ENCODE measurements at places on chromosomes 13 and 19.

DNA sequence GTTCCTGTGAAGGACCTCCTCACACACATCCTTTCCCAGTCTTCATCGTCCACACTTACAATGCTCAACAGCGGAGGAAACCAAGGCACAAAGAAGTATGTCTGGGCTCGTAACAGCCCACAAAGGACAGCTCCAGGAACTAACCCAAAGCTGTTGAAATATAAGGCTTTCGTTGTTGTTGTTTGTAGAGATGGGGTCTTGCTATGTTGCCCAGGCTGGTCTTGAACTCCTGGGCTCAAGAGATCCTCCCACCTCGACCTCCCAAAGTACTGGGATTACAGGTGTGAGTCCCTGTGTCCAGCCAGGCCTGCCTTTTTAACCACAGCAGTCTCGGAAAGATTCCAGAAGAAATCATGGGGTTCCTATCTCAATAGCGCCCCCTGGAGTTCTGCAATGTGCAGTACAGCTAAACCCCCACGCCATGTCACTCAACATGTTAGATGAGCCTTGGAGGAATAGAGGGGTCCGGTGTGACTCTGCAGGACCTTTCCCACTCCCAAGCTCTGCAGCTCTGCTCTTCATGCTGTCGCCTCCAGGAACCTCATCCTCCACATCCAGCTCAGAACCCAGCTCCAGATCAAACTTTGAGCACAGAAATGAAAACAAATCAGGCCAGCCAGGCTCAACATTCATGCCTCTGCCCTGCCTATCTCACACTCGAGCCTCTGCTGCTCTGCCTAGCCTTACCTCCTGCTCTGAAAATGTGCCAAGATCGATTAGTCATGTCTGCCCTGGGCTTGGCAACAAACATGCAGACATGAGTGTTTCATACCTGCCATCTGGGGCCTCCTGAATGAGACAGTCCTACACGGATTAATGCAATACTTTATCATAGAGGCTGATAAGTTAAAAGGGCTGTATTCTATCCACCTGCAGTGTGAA, 7.5 kb downstream of the PLA2G4C start:
- peaks cover 3% of the 10 kb centered on the region for H3K4me1 ChIP-seq
- H3K27me3 ChIP-seq, result no peaks in the 10 kb centered on the region
- no peaks in the 10 kb centered on the region for H3K36me3 ChIP-seq
- DNase-seq, result no peak
- no peak overlapping the region for H3K4me3 ChIP-seq
- no peak overlapping the region for H3K27ac ChIP-seq

GRCh38 chr13:105907319-105908019, 628.0 kb downstream of the EFNB2 start:
- peaks cover 2% of the 10 kb centered on the region for H3K4me1 ChIP-seq
- DNase-seq, result no peak
- H3K27ac ChIP-seq, result no peak overlapping the region
- H3K27me3 ChIP-seq, result no peaks in the 10 kb centered on the region
- H3K4me3 ChIP-seq, result no peak overlapping the region

DNA sequence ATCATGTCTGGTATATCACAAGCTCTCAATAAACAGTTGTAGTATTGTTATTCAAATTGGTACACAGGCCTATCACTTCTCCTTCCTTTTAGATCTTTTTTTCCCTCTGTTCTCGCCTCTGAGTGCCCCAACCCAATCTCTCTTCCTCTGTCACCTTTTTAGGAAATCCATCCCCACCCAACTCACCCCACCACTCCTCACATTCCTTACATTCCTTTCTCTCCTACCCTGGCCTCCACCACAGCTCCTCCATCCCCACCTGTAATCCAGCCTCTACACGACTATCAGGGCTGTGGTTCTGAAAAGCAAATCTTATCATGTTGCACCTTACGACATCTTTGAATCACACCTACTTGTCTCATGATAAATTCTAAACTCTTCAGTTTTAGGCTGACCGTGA, 545.4 kb upstream of the GPC6 start:
- no peak for DNase-seq
- no peak overlapping the region for H3K4me3 ChIP-seq
- no peaks in the 10 kb centered on the region for H3K36me3 ChIP-seq
- H3K4me1 ChIP-seq, result no peaks in the 10 kb centered on the region
- no peaks in the 10 kb centered on the region for H3K27me3 ChIP-seq
- no peak overlapping the region for H3K27ac ChIP-seq

- DNase-seq, result no peak
- no peaks in the 10 kb centered on the region for H3K27me3 ChIP-seq
- no peak overlapping the region for H3K27ac ChIP-seq
- H3K36me3 ChIP-seq, result no peaks in the 10 kb centered on the region
Observed at GRCh38 chr13:37942929-37943328, 73.4 kb upstream of the TRPC4 start.

- no peak overlapping the region for H3K27ac ChIP-seq
- H3K4me3 ChIP-seq, result no peak overlapping the region
- H3K4me1 ChIP-seq, result no peaks in the 10 kb centered on the region
- no peak for DNase-seq
Observed at GRCh38 chr13:39913928-39914327, 258.5 kb downstream of the COG6 start.

DNA sequence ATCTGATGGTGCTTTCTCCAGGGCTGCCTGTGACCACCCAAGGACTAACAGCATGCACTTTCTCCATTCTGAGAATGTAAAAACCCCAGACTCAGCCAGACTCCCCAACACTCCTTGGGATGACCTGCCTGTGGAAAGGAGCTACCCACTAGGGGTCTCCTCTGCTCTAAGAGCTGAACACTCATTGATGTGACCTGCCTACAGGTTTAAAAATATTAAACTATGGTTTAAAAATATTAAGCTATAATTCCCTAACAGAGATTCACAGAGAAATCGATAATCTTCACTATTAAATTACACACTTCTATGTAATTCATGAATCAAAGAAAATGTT, 696.2 kb upstream of the SLITRK5 start:
- H3K4me1 ChIP-seq, result no peaks in the 10 kb centered on the region
- H3K4me3 ChIP-seq, result no peak overlapping the region
- DNase-seq, result no peak

DNA sequence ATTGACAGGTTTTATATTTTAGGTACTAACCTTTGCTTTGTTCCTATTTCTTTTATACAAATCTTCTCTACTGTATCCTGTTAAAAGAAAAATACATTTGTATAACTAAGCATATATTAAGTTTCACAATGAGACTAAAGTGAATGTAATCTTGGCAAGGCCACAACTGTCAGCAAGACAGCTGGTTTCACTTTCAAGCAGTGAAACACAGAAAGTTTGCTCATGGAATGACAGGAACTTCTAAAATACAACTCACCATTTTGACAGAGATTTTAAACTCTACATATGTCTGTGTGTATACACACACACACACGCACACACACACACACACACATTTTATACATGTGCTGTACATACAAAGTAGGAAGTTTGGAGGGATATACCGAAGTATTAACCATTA, 53.3 kb downstream of the PARP4 start:
- no peak for DNase-seq
- no peak overlapping the region for H3K4me3 ChIP-seq
- peaks cover 51% of the 10 kb centered on the region for H3K36me3 ChIP-seq
- H3K27me3 ChIP-seq, result no peaks in the 10 kb centered on the region

DNA sequence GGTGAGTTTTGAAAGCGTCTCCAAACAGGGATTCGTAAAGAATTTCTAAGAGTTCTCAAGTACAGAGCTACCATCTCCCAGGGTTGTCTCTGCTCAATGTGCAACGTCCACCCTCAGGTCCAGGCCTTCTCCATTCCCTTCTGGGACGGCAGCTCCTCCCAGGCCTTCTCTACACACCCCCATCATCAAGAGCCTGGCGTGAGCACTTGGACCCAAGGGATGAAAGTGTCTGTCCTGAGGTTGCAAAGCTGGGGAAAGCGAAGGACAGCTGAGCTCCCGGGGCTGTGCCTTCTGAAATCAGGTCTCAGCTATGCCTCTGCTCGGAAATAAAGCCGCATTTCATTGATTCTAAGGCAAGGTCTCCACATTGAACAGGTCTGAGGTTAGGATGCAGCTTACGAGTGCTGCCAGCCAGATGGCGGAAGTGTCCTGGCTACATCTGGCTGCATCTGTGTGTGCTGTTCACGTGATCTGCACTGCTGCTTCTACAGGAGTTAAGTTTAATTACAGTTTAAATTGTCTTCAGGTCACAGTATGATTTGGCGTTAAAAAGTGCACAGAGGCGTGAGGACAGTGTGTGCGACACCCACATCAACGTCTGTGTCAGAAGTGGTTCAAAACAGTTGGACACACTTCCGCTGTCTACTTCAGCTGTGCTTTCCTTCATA, 27.0 kb upstream of the MIER2 start:
- H3K4me1 ChIP-seq, result no peaks in the 10 kb centered on the region
- no peak for DNase-seq
- H3K4me3 ChIP-seq, result no peak overlapping the region
- peaks cover 5% of the 10 kb centered on the region for H3K27me3 ChIP-seq

DNA sequence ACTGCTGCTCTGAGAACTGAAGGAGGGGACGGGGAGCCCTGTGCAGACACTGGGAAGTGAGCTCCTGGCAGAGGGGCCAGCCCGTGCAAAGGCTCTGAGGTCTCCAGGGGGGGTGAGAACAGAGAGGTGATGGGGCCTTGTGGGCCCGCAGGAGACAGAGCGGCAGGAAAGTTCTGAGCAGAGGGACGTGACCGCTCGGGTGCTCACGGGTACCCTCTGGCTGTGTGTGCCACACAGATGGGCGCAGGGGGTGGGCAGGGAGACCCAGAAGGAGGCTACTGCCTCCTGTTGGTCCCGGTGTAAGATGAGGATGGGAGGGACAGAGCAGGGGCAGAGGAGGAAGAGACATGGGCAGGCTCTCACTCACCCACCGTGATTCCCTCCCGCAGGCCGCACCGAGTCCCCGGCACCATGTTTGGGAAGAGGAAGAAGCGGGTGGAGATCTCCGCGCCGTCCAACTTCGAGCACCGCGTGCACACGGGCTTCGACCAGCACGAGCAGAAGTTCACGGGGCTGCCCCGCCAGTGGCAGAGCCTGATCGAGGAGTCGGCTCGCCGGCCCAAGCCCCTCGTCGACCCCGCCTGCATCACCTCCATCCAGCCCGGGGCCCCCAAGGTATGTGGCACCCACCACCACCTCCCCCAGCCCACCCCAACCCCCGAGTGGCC, 27.5 kb upstream of the NCCRP1 start:
- H3K4me1 ChIP-seq, result no peaks in the 10 kb centered on the region
- no peak overlapping the region for H3K27ac ChIP-seq
- no peak for DNase-seq
- peaks cover 18% of the 10 kb centered on the region for H3K36me3 ChIP-seq
- no peak overlapping the region for H3K4me3 ChIP-seq

GRCh38 chr13:96044238-96044637, 9.0 kb downstream of the UGGT2 start:
- no peak for DNase-seq
- no peaks in the 10 kb centered on the region for H3K4me1 ChIP-seq
- no peaks in the 10 kb centered on the region for H3K27me3 ChIP-seq
- H3K27ac ChIP-seq, result no peak overlapping the region
- no peak overlapping the region for H3K4me3 ChIP-seq

- no peaks in the 10 kb centered on the region for H3K36me3 ChIP-seq
- no peak overlapping the region for H3K27ac ChIP-seq
- H3K4me3 ChIP-seq, result no peak overlapping the region
- no peaks in the 10 kb centered on the region for H3K27me3 ChIP-seq
Observed at GRCh38 chr13:98990701-98991100, 12.8 kb upstream of the DOCK9 start.

GRCh38 chr19:52599241-52599640, 29.2 kb downstream of the ZNF701 start:
- H3K27ac ChIP-seq, result no peak overlapping the region
- no peak overlapping the region for H3K4me3 ChIP-seq
- DNase-seq, result no peak
- H3K36me3 ChIP-seq, result peaks cover 6% of the 10 kb centered on the region
- no peaks in the 10 kb centered on the region for H3K27me3 ChIP-seq

- no peaks in the 10 kb centered on the region for H3K27me3 ChIP-seq
- DNase-seq, result no peak
- peak overlapping the region; percentile 99 for H3K4me3 ChIP-seq
- peak overlapping the region; percentile 95 for H3K27ac ChIP-seq
- peaks cover 7% of the 10 kb centered on the region for H3K36me3 ChIP-seq
- peaks cover 43% of the 10 kb centered on the region for H3K4me1 ChIP-seq
Observed at GRCh38 chr13:48235341-48236135, 2.5 kb downstream of the ITM2B start.
